Stimulated activated CD8-positive, alpha-beta memory T cell treated with anti-CD3 and anti-CD28 coated beads, Interleukin-4, amount 100 ng/mL, for 4 hours (primary cell): ENCODE measurements at places on chromosomes 13 and 19.

DNA sequence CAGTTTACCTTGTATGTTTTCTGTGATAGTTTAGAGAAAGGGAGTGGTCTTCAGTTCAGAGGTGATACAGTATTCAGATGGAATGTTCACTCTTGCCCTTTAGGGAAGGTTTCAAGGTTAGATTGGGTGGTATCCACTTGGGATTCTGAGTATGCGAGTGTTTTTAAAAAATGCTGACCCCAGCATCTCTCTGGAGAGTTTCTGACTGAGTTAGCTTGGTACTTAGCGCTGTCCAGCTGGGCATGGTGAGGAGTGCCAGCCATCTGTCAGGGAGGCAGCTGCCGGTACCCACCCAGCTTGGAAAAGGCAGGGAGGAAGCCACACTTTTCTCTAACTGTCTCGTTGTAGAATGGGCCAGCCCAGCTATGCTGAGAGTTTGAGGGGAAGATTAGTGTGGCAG is 63.3 kb downstream of the ARHGEF7 start:
- no peak for DNase-seq

- no peak for DNase-seq
These were observed 16.6 kb downstream of the ADAMTS10 start for GRCh38 chr19:8593931-8594330.

- DNase-seq = no peak
These were observed 6.7 kb downstream of the SLC6A16 start for GRCh38 chr19:49318296-49318695.

GRCh38 chr19:39307046-39307821 is 11.0 kb downstream of the IFNL1 start:
- no peak for DNase-seq

GRCh38 chr13:23956106-23956505 is 58.8 kb upstream of the C1QTNF9B start:
- no peak for DNase-seq

- no peak for DNase-seq
These were observed 930 bp upstream of the PDE4C start for GRCh38 chr19:18226956-18227780.

- DNase-seq = no peak
These were observed 39.8 kb upstream of the IGFL4 start for GRCh38 chr19:46080561-46080960.

DNA sequence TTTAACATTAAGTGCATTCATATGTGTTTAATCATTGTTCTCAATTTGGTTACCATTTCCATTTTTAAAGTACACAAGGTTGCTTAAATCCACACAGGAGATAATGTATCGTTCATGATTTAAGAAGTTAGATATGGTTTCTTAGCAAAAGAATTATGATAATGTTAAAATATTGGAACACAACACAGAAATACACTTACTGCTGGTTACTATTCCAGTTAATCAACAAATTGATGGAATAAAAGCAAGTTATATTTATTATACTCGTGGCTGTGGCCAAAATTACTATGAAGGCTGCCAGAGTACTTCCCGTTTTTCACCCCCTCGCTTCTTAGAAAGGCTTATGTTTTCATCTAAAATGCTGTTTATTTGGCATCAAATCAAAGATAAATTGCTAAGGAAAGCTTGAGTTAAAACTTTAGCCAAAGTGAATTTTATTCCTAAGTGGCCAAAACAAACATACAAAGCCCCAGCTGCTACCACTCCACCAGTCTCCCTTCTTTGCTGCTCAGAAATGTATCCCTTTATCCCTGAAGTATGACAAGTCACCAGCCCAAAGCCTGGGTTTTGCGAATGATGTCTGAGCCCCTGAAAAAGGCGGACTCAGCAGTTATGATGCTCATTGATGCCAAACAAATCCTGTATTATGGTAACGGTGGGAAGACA is 27.7 kb downstream of the LCP1 start:
- no peak for DNase-seq

DNA sequence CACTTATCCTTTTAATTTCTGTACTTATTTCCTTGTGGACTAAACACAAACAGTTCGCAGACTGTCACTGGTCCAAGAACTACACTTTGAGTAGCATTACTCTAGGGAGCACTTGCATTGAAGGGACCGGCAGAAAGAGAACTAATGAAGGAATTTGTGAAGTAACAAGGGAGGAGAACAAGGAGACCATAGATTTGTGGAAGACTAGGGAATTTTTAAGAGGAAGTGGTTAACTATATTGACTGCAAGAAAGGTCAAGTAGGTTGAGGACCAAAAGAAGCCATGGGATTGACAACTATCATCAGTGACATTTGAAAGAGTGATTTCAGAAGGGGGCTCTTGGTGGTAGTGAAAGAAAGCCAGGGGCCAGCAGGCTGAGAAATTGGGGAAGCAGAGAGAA is 4.0 kb upstream of the RB1 start:
- DNase-seq = no peak

- no peak for DNase-seq
These were observed 39.6 kb upstream of the FREM2 start for GRCh38 chr13:38647312-38647711.

DNA sequence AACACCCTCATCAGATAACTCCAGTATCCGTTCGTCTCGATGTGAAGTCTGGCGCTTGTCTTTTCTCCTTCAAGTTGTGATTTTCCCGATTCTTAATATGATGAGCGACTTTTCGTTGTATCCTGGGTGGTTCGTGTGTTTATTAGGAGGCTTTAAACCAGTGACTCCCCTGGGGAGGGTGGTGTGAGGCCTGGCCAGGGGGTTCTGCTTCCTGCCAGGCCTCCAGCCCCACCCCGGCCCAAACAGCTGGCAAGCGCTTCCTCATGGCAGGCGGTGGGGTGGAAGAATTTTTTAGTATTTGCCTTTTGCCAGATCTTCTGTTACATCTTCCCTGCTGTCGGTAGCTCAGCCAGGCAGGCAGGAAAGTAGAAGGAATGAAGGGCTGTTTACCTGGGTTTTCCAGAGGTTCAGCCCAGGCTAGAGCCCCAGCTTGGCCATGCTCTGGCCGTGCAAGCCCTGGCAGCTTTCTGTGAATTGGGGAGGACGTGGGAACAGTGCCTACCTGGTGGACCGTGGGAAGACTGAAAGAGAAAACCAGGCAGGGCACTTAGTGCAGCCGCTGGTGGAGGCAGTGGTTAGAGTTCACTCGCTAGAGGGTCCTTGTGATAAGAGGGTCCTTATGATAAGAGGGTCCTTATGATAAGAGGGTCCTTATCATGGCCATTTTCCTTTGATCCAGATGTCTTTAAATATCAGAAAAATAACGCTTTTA is 37.7 kb upstream of the DCUN1D2 start:
- no peak for DNase-seq

DNA sequence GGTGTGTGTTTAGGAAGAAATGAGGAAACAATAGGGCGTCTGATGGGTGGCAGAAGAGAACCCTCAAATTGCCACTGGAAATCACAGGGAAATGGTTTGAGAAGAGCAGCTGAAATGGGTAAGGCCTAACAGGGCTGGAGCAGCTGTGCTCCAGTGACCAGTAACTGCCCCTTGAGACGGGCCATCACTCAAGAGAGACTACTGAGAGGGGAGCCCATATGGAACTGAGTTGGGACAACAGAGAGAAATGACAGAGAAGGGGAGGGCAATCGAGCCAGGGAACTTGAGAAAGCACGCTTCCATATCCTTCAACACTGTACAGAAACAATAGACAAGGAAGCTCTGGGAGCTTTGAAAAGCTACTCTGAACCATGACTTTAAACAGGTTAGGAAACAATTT is 175.2 kb upstream of the RNF113B start:
- no peak for DNase-seq

GRCh38 chr19:44725251-44725650 is 23.3 kb upstream of the BCL3 start:
- no peak for DNase-seq

GRCh38 chr13:49218493-49219051 is 1.6 kb upstream of the MLNR start:
- no peak for DNase-seq

DNA sequence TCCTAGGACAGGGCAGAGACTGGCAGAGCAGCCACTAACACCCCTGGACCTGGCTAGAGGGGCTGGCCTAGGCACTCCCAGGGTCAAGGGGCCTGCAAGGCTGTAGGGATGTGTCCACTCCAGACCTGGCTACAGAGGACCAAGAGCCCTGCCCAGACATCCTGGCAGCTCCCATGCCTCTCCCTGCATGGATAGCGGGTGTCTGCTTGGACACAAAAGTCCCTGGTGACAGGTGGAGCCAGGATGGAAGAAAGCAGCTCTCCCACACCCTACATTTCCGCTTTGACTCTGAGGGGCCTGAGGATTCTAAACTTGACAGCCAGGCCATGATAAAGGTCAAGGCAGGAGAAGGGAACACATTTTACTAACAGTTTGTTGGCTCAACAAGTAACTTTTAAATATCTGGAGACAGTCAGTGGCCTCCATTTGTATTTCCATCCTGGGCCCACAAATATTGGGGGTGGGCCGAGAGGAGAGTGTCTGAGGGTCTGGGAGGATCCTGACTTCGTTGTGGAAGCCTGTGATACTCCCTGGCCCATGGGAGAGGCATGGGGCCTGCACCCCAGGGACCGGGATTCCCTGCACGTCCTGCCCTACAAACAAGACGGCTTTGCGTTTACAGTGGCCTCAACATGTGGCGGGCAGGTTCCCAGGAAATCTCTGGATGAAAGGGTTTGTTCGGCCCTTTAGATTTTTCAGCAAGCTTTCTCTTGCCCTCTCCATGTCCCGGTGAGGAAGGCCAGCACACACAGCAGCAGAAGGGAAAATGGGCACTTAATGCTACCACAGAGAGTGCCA is 19.8 kb upstream of the SLC7A9 start:
- no peak for DNase-seq

- no peak for DNase-seq
These were observed at the start of gene ITM2B for GRCh38 chr13:48233046-48233888. Gene ITM2B (plus strand): TSS chr13:48233206. CDS start chr13:48233361, 155 bp downstream.
